CMK (cell line): ENCODE measurements at places on chromosomes 1 and 21.

DNA sequence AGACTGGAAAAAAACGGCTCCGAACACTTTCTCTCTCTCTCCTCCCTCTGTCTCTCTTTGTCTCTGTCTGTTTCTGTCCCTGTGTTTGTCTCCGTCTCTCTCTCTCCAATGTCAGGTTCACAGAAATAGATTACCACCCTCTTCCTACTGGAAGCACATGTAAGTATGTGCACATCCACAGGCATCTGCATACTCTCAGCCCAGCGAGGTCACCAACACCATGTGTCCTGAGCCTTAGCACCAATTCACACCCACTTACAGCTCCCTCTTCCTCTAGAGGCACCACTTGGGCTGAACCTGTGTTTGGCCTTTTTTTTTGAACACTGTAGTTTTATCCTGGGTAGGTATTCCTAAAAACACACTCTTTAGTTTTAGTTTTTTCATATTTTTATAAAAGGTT is 130.5 kb downstream of the ETS2 start:
- DNase-seq: no peak

DNA sequence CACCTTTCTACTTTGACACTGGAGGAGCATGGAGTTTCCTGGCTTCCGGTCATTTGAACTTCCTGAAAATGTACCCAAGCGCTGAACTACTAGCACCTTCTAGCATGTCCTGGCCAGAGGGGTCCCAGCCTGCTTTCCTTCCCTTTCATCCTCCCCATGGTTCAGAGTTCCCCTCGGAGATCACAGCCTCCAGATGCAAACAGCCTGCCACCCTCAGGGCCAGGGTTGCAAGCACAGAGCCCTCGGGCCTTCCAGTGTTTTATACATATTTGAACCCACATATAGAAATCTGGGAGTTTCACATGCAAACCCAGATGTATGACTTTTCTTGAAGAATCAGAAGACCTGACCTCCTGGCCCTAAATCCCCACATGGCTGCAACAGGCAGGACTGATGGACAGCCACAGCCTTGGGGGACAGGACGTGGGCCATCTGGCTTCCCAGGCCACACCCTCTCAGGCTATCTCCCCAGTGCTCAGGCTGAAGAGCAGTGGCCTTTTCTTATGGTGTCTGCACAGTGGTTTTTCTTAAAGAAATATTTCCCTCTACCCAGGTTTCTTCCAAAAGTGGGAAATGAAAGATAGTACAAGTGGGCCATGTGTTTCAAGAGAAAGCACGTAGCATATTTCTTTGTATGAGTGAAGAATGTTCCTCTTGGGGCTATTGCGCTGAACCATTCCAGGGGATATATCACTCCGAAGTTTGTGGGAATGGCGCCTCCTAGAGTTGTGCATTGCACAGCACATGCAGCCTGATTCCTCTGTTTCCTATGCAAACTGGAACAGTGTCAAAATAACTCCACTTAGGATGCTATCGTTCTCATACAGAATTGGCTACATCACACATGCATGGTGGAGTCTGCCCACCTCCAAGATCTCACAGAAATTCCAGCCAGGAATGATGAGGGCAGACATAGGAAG is 232.0 kb upstream of the VAMP3 start:
- no peak for DNase-seq

DNA sequence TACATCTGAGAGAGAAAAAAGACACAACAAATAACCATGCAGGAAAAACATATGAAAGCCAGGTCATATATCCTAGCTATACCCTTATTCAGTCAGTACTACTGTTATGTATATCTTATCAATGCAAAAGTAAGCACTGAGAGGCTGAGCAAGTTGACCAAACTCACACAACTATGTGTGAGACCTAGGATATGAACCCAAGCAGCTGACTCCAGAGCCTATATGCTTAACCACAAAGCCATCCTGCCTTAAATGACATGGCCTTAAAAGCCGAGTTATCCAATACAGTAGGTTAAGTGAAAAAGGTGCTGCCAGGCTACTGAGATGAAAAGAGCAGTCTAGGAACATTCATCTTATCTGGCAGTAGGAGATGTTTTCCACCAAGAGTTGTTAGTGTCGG is 151.6 kb downstream of the RERE start:
- DNase-seq: no peak

- DNase-seq: no peak
Measured at GRCh38 chr1:150804671-150805070, 3.4 kb downstream of the CTSK start.

DNA sequence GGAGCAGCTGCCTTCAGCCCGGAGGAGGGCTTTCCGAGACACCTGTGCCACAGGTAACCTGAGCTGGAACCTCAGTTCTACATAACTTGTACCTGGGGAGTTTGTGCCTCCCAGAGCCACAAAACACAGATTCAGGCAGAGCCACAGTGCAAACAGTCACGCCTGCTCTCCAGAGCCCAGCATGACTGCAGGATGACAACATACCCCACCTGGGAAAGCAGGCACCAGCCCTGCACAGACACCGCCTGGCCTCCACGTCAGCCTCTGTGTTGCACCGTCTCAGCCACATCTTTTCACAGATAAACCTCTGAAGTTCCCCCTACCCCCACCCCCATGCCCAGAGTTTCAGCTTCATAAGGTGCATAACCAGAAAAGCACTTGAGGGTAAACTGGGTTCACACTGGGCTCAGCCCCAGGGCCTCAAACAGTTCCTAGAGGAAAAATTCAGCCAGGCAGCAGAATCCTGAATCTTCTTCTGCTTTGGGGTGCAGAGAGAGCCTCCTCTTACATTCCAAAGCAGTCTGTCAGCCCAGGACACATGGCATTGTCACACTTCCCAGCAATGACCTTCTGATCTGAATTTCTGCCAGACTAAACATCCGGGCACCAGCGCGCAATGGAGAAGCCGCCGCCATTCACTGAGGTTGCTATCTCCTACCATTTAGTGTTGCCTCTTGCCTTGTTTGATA is 229.5 kb downstream of the TOMM20 start:
- DNase-seq: no peak

DNA sequence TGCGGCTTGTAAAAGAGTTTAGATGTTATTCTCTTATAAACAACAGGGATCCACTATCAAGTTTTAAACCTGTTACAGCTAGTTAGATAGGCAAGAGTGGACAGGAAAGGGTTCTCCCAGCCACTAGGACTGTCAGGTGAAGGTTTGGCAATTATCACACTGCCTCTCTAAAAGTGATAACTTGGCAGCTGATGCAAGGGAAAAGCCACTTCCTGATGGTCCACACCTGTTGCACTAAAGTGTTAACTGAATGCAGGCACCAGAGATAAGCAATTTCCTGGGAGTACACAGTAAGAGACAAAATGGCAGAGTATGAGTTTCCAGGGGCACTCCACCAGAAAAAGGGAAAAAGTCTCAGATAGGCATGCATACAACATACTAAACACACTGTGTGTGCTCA is 99.4 kb downstream of the VAV3 start:
- no peak for DNase-seq

DNA sequence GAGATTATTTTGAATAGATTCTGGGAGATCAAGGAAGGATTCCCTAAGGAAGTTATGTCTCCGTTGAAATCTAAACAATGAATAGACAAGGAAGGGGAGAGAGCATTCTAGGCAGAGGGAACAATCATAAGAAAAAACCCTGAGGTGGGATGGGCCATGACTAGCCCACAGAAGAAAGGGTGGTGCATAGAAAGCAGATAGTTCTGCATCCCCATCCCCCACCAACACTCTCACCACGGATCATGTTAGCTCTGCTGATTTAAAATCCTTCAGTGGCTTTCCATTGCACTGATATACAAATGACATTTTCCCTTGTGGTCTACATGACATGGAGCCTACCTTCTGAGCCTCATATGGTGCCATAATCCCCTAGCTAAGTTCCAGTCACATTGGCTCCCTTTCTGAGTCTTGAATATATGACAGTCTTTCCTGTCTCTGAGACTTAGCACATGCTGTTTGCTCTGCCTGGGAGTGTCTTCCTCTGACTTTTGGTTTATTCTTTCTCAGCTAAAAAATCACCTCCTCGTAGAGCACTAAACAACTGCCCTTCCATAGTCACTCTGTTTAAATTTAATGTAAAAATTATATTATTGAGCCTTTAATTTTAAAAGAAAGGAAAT is 15.2 kb downstream of the SCMH1 start:
- no peak for DNase-seq

- peak; percentile 25 for DNase-seq
Measured at GRCh38 chr1:222814536-222815439, at the start of gene DISP1. Gene DISP1 (plus strand): TSS chr1:222815039. CDS start chr1:222942824, 127,785 bp downstream.

- DNase-seq: no peak
Measured at GRCh38 chr1:202805886-202806844, 2.1 kb downstream of the KDM5B start.

DNA sequence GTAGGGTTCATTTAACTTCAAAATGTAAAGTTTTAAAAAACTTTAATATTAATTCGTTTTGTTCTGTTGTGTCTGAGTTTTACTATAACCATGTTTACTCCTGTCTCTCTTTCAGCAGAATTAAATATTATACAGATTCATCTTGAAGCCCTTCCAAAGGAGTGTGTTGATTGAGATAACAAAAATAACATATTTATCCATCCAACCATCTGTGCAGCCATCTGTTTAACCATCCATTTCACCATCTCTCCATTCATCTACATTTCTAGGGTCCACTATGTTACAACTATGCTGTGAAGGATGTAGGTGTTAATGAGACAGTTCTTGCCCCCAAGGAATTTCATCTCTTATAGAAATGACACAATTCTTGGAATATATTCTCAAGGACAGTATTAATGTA is 36.0 kb upstream of the GNG12 start:
- no peak for DNase-seq

DNA sequence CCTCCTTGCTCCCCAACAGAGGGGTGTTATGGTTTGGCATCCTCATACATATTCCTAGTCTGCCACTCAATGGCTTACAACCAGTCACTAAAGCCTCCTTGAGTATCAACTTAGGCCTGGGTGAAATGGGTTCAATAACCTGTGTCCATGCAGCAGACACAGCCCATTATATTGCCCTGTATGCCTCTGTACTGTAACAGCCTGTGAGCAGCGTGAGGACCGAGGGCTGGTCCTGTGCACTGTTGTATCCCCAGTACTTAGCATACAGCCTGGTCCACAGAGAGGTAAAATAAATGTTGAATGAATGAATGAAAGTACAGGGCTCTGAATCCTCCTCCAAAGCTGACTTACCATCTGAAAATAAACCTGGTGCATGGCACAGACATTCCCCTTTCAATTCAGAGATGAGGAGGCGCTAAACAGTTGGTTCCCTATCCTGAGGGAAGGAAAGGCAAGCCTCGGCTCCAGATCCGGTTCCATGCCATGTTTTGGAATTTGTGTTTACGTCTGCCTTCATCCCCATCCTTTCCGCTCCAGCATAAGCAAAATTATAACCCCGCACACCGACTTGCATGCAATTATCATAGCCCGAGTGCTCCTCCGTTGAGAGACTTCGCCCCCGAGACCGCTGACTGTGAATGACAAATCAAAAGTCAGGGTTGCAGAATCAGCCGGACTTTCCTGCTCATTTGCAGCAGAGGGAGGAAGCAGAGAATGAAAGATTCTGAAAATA is 45.0 kb upstream of the DNAJC6 start:
- peak; percentile 51 for DNase-seq

DNA sequence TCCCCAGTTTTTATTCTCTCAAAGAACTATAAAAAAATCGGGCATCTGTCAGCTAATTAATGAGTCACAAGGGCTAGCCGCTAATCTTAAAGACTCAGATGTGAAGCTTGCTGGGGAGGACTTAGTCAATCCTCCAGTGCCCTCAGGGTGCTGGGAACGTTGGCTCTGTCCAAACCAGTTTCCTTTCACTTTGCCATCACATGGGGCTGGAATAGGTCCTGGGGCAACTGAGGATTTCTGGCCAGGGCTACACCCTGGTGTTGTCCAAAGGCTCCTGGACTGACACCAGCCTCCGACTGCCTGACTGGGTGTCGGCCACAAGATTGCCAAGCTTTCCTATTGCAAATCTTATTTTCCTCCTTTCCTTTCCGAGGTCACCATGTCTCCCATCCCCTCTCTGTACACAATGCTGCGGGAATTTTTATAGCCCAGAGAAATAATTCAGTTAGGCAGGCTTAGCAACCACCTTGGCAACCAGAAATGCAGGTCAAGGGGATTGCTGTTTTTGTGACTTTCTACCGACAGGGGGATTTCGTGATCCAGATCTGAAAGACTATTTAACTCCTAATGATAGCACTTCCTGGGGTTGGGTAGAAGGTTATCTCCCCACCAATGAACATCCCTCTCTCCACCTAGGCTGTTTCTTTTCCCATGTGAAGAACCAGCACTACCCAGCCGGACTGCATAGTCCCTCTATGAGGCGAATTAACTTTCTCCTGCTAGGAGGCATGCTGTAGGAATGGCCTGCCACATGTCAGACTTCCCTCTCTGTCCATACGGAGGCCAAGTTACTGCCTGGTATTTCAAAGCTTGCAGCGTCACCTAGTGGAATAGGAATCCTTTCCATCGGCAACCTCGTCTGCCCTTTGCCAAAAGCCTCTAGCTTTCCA is 29.9 kb upstream of the CTBS start:
- DNase-seq: no peak

DNA sequence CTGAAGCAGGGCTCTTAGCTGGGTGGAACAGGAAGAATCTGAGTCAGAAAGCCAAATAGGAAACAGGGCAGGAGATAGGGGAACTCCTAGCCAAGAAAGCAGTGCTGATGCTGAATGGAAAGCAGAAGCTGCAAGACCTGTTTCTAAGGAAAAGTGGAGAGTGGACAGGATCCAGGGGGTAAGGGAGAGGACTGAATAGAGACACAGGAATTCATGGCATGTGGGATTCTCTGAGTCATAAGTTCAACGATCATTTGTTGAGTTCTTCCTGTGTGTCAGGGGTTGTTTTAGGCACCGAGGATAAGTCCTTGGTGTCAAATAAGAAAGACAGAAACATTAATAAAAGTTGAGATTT is 153.8 kb upstream of the FGGY start:
- no peak for DNase-seq

GRCh38 chr1:183694755-183695154 is 41.6 kb upstream of the APOBEC4 start:
- no peak for DNase-seq
